ENCODE measurements at places on chromosomes 2 and 18. TPM values are rescaled to one million over a fixed set of nuclear protein-coding genes. Genes with fewer than 3 reads are reported as not detected.

The HOXD10 gene
- not detected for total RNA-seq

The EGR4 gene
- not detected for total RNA-seq

The PDE11A gene
- not detected for total RNA-seq

The KRCC1 gene
- 35.7 TPM for total RNA-seq

The TDRD15 gene
- 0.06 TPM for total RNA-seq

The ASB3 gene
- total RNA-seq = 43.5 TPM

The STARD6 gene
- total RNA-seq = not detected

The CDK15 gene
- not detected for total RNA-seq

The HADHB gene
- total RNA-seq = 67.1 TPM

The UGT1A4 gene
- not detected for total RNA-seq

The APLF gene
- 9.5 TPM for total RNA-seq

The ATP6V1B1 gene
- total RNA-seq = not detected

The MORN2 gene
- 2.0 TPM for total RNA-seq

The LONRF2 gene
- 0.03 TPM for total RNA-seq

The CELF4 gene
- total RNA-seq = not detected

The ATP8B1 gene
- total RNA-seq = not detected

The CMPK2 gene
- 3.5 TPM for total RNA-seq

The GKN2 gene
- total RNA-seq = not detected

The RTP5 gene
- 0.28 TPM for total RNA-seq

The PLA2R1 gene
- total RNA-seq = not detected

The IER3IP1 gene
- 7.8 TPM for total RNA-seq

The FEV gene
- total RNA-seq = not detected

Data from CD4-positive, alpha-beta memory T cell (primary cell).